GM23338 (cell line): ENCODE measurements at places on chromosomes 2 and 18.

DNA sequence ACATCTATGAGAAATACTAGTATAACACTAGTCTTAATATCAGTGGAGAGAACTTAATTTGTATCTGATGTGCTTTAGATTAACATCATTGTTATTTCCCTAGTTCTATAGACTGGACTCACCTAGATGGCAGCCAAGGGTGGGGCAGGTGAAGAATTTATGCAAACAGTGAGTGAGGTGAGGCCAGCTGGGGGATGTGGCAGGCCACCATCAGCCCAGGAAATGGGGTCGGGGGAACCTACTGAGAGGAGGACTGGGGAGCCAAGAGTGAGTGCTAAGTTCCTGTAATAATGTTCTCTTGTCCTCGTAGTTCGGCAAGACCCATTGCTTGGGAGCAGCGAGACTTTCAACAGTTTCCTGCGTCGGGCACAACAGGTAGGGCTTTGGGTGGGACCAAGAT, 2.5 kb downstream of the SNX17 start:
- DNase-seq: peak; percentile 23

DNA sequence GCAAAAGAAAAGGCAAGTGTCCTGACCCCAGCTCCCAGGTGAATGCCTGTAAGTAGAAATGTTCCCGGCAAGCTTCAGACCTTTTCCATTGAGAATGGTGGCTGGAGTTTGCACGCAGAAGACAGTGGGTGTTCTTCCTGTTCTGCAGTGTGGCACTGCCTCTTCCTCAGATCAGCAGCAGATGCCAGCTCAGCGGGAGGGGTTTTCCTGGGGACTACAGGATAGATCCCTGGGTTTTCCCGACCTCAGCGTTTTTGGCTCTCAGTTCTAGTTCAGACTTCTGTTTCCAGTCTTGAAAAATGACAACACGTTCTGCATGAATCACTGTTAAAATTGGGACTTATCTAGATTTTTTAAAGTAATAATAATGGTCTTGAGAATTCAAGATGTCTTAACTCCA, 39.2 kb downstream of the GRHL1 start:
- peak; percentile 30 for DNase-seq

DNA sequence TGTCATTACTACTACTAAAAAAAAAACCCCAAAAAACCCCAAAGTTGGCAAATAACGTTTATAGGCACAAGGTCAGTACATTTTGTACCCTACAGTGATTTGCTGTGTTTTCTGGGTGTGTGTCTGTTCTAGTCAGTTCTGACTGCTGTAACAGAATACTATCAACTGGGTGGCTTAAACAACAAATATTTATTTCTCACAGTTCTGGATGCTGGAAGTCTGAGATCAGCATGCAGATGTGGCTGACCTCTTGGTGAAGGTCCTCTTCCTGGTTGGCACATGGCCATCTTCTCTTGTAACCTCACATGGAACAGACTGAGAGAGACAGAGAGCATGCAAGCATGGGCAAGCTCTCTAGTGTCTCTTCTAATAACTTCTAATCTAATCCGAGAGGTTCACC, 103.1 kb downstream of the CERS6 start:
- DNase-seq: no peak

DNA sequence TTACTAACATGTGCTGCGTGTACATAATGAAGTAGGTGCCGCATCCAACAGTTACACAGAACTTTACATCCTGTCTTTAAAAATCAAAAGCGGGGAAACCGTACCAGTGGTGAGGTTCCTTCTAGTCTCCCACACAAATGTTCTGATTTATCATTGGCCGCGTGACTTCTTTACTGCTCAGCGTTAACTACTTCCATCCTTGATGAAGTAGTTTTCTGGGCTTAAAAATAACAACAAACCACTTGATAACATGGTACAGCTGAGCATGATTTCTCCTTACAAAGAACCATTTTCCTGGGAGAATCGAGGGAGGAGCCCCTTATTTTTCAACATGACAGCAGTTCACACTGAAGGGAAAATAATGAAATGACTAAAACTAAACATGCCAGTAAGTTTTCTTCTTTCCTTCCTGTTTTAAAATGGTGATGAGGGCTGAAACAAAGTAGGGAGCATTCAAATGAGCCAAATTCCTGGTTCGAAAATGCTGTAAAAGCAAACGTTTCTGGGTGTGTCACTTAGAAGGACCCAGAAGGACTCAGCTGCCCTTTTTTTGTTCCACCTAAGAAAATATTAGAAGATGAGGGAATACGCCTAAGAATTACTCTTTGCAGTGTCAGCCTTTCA, 9.9 kb downstream of the EMILIN2 start:
- no peak for DNase-seq

DNA sequence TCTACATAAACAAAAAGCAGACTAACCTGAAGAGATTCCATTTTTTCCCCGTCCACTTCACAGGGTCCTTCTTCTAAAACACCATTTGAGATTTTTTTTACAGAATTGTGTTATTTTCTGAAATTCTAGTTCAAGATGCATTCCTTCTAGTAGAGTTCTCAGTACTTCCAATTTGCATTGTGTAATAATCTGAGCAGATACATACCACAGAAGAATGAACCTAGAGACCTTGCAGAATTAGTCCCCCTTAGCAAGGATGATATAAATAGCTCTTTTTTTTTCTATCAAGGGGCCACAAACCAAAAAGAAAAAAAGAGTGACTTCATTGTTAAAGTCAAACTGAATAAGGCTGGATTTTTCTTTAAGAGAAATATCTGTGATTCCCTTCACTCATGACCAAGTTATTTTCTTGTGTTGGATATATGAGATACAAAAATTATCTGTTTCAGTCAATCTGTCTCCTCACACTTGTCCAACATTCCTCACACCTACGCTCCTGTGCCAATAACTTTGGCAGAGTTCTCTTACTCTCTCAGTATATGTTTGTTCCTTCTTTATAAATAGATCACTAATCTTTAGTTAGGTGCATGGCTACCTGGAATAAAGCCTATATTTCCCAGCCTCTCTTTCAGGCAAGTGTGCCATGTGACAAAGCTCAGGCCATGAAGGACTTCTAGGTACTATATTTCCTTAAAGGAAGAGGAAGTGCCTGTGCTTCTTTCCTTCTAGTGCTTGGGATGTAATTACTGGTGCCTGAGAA, 183.5 kb downstream of the ZNF385B start:
- no peak for DNase-seq

DNA sequence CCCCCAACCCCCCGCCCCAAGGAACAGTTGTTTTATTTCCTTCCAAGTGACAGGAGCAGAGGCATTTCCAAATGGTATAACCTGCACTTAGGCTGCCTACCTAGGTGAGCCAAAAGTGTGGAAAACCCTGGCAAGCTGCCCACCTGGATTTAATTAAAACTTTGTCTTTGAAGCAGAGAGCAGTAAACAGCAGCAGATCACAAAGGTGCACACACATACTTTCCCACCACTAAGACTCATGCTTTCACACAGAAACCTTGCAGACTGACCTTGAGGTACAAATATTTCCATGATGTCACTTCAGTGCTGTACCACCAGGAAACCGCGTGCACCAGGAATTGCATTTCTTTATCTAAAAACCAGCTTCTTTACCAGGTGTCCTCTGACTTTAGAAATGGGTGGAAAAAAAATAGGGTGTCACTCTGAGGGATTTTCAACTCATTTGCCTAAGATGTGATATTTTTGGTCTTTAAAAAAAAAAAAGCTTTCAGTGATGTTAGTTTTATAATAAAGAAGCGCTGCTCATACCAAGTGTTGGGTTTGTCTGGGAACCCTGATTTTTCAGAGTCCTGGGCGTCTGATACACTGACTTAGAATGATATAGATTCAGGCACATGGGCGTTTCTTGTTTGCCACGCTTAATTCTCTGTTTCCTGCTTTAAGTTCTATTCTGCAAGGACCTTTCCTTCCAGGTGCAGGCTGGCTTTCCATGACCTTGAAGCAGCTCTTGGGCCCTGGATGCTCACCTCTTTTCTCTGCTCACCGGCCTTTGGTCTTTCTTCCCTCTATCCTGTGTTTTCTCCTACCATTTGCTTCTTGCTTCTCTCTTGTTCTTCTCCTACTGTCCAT, 70.7 kb upstream of the BCL2L11 start:
- DNase-seq: no peak

DNA sequence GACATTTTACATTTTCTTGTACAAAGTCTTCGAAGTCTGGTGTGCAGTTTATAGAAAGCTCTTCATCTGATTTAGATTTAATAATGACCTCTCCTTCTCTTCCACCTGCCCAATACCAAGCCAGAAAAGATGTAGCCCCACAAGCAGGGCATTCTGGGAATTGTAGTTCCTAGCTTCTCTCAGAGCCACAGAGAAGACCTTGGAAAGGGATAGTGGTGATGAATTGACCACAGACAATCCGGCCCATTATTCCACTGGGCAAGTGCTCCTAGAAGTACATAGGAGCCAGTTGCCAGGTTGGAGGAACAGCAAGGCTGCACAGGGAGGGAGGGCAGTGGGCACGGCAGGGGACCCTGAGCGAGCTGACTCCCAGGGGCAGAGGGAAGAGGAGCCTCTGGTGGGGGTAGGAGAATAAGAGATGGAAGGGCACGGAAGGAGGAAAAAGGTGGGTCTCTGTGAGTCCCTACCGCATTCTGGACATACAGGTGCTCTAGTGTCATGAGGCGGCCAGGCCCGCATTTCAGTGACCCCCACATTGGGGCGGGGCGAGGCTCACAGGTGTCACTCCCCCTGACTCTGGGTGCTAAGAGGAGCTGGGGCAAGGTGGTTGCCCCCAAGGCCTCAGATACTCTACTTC, 152.5 kb upstream of the HAAO start:
- DNase-seq: peak; percentile 57

DNA sequence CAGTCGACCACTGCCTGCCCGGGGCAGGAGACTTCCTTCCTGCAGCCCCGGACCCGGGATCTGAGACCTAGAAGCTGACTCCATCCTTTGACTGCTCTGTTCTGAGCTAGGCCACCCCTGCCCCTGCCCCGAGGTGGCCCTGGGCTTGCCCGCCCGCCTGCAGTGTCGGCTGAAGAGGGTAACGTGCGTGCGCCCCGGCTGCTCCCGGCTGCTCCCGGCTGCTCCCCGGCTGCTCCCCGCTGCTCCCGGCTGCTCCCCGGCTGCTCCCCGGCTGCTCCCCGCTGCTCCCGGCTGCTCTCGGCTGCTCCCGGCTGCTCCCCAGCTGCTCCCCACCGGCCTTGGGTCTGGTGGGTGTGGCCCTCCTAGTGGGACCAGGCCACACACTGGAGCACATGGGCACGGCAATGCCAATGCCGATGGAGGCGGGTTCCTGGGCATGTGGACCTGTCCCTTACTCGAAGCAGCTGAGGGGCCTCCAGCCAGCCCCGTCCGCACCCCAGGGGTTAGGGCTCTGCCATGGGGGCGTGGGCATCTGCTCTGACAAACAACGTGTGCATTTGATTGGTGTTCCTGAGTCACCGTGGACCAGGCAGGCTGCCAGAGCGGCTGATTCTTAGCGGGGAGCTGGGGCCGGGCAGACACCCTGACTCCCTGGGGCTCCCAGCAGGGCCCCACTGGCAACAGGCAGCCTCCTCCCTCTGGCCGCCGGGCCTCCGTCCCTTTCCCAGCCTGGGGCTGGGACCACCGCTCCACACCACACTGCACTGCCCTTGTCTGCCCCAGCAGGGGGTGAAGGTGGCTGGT, 2.0 kb upstream of the GAL3ST2 start:
- DNase-seq: no peak

- DNase-seq: peak; percentile 37
These were observed 64.0 kb upstream of the YWHAQ start for GRCh38 chr2:9694661-9695234.
